ENCODE measurements at places on chromosomes 4 and X.

DNA sequence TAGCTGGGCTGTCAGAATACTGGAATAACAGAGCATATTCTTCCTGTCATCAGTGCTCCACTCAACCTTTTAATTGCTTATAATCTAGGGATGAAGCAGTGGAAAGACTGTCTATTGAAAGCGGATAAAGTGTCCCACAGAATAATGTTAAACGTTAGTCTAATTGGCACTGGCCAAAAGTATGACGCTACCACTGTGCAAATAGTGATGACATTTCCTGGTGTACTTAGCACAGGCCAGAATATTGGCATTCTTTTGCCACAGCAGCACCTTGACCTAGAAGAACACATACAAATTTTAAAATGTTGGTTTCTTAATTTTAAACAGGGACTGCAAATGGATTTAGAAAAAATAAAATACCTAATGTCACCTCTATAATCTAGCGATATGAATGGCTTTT lies 635.2 kb upstream of the SPANXN1 start:
- no peak for DNase-seq

- no peak for DNase-seq
These were observed 578 bp downstream of the CHIC2 start for GRCh38 chr4:54063737-54064316.

- no peak for DNase-seq
These were observed 200.7 kb upstream of the KLF8 start for GRCh38 chrX:56031409-56031808.

GRCh38 chr4:33722800-33723516 lies 2521.4 kb downstream of the ARAP2 start:
- DNase-seq, result no peak

GRCh38 chr4:6562931-6563901 lies 11.8 kb upstream of the MAN2B2 start:
- DNase-seq, result no peak

- no peak for DNase-seq
These were observed 44.8 kb upstream of the RPS6KA3 start for GRCh38 chrX:20311505-20311904.

- no peak for DNase-seq
These were observed 75.9 kb upstream of the LEF1 start for GRCh38 chr4:108244606-108245005.

DNA sequence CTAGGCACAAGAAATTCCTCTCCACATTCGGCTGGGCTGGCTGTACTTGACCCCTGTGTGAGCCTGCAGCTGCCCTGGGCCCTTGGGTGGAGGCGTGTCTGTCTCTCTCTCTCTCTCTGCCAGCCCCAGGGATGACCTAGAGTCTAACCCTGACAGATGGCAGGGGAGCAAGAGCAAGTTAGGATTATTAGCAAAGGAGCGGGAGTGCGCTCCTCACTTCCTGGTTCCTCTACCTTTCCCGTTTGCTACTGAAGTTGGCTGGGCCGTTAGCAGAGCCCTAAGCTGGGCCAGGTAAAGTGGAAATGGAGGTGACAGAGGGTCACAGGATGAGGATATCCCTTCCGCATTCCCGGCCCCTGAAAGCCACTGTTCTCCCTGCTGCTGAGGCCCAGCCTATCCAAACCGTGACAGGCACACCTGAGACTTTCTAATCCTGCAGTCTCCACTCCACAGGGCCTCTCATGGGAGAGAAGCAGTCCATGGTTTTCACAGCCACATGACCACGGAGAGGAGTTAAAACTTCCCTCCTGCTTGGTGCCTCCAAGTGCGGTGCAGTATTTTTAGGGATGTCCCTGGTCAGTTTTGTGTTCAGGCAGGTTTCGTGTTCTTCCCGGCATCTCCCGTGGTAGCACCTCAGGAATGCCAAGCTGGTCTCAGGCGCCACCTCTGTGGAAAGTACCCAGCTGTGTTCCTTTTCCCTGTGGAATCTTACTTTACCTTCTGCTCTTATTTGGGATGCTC lies 79.3 kb downstream of the CLDN22 start:
- no peak for DNase-seq

GRCh38 chr4:108398836-108399235 lies 221.5 kb upstream of the RPL34 start:
- no peak for DNase-seq

DNA sequence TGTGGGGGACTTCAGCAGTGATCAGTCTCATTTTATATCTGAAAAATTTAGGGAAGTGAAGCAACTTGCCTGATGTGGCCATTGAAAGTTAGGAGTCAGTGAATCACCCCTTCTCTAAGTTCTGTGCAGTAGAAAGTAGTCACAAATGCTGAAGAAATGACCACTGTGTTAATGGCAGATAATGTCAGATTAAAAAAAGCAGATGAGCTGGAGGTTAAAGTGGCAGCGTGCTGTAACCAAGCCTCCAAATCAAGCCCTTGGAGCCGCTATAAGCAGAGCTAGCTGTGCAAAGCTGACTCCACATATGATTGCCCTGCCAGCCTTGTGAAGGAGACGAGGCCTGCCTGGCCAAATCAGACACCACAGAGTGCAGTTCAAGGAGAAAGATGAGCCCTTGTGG lies 39.2 kb upstream of the PDE5A start:
- DNase-seq, result no peak

DNA sequence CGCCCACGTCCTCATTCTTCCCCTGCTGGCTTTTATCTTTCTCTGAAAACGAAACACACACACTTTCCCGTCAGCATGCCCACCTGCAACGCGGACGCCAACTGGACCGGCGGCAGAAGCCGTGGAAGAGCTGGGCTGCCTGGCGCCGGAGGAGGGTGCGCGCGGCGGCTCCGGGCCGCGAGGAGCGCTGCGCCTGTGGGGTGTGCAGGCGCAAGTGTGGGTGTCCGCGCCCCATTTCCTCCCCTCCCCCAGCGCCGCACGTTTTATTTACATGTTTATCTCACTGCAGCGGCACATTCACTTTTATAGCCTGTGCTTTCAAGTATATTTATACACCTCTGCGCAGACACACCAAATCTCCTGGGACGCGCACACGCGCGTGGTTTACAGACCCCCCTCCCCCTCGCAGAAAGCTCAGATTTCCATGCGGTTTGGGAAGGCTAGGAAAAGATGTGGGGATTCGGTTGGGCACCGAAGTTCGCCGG lies 1.5 kb downstream of the PITX2 start:
- DNase-seq, result no peak

- DNase-seq, result no peak
These were observed 631.6 kb downstream of the PCDH18 start for GRCh38 chr4:136900696-136901095.

- no peak for DNase-seq
These were observed 21.0 kb upstream of the TMSB15B start for GRCh38 chrX:103941201-103941975.

DNA sequence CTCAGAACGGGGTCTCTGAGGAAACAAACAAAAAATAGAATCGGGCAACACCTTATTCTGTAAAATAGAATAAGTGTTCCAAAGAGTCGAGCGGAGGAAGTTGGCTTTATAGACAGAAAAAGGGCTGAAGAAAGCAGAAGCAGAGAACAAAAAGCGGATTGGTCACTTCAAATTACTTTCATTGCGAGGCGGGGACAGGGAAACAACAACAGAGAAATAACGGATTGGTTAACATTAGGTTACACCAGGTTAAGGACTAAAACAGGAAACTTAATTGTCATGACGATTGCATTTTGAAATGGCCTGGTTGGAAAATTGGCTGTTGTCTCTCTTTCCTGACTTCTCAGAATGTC lies 433 bp upstream of the COQ2 start:
- peak; percentile 5 for DNase-seq

DNA sequence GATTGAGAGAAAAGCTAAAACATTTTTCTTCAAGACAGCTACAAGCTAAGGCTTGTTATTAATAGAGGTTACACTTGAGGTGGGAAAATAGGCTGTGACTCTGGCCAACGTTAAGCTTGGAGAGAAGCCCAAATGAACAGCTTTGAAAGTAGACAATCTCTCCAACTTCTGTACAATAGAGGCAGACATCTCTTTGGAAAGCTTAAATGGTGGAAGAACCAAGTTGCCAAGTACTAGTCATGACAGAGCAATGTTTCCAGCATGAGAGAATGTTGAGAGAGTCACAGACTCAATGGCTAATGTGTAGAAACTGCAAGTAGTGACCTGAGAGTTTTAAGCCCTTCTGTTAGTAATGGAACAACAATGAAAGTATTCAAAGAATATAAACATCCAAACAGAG lies 298.1 kb downstream of the INPP4B start:
- no peak for DNase-seq

- DNase-seq, result no peak
These were observed 267.3 kb upstream of the TET2 start for GRCh38 chr4:104879367-104879766.

GRCh38 chrX:38220024-38220414 lies 652 bp downstream of the SRPX start:
- no peak for DNase-seq

GRCh38 chr4:13851085-13851940 lies 223.8 kb upstream of the BOD1L1 start:
- no peak for DNase-seq

DNA sequence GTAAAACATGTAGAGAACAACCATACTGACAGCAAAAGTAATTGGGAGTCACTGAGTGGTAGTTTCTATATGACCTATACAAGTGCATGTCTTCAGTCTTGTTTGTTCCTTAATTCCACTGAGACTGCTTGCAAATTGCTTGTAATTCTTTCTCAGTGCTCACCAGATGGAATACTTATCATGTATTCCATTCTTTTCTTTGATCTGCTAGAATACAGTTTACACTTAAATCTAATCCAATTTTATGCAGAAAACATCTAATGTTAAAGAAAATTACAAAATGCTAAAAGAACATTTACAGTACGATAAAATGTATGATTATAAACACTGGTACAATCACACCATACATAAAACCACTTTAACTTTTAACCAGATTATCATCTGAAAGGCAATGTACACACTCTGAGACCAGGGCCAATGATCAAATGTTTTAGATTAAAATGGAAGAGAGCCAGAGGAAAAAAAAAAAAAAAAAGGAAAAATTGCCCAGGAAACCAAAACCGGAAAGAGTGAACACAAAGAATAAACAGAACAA lies 741.4 kb downstream of the FAT4 start:
- DNase-seq, result no peak

GRCh38 chr4:114684462-114684861 lies 85.9 kb downstream of the UGT8 start:
- no peak for DNase-seq

GRCh38 chr4:57103051-57103450 lies 7.1 kb downstream of the IGFBP7 start:
- no peak for DNase-seq

DNA sequence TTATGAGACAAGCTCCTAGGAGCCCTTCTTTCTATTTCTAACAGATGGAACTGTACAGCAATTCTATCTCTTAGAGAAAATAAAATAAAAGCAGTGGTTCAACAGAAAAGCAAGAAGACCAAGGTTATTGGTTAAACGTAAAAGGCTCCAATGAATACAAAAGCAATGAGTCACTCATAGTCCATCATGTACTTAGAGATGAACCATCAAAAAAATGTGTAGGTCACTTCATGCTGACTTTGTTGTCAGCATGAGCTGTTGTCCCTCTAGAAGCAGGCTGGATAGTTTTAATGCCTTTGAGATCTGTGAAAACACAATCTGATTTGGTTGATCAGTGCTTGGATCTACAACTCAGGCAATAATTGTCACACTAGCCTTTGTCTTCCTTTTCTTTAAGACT lies 378.6 kb upstream of the ANXA10 start:
- DNase-seq, result no peak

All from NCI-H774 (cell line).